DMS153 (cell line): ENCODE measurements at places on chromosomes 13 and 19.

- peak; percentile 6 for DNase-seq
Observed at GRCh38 chr13:48123812-48124211, 28.9 kb upstream of the MED4 start.

DNA sequence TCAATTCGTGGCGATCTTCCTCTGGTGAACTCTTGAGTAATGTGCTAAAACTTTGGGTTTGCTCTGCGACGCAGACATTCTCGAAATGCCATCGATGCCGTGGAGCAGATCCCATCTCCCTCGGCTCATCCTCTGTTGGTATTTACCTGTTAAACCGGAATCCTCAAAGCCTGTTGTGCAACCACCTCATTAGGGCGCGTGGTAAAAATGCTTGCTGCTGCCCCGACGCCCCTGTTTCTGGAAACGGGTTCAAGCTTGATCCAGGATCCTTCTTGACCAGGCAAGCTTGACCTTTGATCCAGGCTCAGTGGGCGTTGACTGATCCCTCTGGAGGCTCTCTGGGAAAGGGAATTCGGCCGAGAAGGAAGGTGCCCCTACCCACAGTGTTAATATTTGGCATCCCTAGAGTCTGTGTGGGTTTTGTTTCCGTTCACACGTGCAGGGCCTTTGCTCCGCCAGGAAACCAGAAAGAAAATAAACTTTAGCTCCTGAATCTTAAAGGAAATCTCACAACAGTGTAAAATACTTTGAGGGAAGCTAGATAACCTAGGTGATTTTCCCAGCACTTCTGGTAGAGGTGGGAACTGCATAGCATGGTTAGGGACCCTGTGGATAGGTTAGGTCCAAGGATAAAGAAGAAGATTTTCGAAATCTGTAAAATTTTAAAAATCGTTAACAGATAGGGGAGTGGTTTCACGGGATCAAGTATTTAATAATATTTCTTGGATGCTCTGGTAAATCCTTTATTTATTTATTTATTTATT lies 1.1 kb downstream of the LSM14A start:
- DNase-seq: no peak

- DNase-seq: no peak
Observed at GRCh38 chr19:43743059-43743458, 11.7 kb downstream of the SMG9 start.

DNA sequence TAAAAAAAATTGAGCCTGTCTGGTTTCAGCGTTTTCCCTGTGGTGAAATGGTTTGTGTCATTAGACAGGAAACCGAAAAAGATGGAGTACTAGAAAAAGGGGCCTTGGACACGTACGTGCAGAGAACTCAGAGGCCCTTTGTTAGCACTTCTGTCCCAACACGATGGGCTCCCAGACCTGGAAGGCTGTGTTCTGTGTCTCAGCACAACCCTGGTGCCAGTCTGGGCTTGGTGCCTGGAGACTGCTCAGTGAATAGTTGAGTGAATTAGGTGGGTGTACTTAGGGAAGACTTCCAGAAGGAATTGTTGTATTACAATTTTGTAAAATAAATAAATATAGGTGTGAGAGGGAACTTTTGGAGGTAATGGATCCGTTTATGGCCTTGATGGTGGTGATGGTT lies 8.7 kb downstream of the ZNF71 start:
- DNase-seq: no peak

DNA sequence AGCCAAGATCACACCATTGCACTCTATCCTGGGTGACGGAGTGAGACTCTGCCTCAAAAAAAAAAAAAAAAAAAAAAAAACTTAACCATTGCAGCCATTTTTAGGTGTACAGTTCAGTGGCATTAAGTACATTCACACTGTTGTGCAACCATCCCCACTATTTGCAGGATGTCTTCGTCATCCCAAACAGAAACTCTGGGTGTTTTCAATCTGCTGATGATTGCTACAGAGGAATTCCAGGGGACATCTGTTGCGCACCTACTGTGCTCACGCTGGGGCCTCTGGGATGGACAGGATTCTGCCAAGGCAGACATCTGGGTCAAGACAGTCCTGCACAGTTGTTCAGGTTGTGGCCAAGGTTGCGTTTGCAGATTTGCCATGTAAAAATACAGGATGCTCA lies 2.4 kb upstream of the APOC4 start:
- DNase-seq: no peak

DNA sequence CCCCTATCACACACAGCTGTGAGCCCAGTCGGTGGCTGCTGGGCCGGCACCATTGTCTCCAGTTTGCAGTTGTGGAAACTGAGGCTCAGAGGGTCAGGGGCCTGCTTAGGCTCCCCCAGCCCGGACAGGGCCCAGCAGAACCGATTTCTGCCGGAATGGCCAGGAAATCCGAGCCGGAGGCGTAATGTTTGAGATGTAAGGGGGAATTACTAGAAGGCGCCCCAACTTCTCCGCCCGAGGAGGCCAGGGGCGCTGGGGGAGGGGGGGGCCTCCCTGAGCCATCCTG lies 962 bp downstream of the KISS1R start:
- no peak for DNase-seq

- peak; percentile 12 for DNase-seq
Observed at GRCh38 chr13:23087880-23088279, 92.9 kb upstream of the SGCG start.

DNA sequence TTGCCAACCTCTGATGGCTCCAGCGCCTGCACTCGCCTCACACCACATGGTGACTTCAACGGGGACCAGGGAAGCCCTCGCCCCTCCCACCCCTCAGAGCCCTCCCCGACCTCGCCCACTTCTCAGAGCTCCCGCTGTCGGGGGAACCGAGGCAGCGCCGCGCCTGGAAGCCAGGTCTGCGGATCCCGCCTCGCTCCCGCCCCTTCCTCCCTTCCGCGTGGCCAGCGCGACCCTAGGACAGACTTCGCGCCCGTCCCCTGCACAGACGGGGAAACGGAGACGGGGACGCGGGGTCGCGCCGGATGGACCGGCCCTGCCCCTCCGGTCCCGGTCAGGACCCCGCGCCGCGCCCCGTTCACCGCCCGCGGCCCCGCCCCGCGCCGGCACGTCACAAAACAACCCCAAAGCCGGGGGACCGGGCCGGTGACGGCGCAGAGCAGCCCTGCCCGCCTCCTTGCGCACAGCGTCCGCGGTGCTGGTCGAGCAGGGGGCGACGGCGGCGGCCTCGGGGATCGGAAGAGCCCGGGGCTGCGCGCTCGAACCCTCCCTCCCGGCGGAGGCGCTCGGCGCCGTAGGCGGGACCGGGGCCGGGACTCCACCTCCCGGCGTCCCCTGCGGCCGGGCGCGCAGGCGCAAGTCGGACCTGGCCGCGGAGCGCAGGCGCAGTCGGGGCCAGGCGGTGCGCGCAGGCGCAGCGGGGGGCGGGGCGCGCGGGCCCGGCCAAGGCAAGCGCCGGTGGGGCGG lies 379 bp upstream of the CDC34 start:
- peak; percentile 30 for DNase-seq

GRCh38 chr13:35866801-35867200 lies 264.4 kb downstream of the DCLK1 start:
- no peak for DNase-seq

GRCh38 chr13:23074075-23074828 lies 106.5 kb upstream of the SGCG start:
- DNase-seq: no peak

- DNase-seq: no peak
Observed at GRCh38 chr13:59250336-59251189, 913.2 kb downstream of the DIAPH3 start.

- DNase-seq: no peak
Observed at GRCh38 chr19:53432088-53432661, 391 bp downstream of the ZNF761 start.

DNA sequence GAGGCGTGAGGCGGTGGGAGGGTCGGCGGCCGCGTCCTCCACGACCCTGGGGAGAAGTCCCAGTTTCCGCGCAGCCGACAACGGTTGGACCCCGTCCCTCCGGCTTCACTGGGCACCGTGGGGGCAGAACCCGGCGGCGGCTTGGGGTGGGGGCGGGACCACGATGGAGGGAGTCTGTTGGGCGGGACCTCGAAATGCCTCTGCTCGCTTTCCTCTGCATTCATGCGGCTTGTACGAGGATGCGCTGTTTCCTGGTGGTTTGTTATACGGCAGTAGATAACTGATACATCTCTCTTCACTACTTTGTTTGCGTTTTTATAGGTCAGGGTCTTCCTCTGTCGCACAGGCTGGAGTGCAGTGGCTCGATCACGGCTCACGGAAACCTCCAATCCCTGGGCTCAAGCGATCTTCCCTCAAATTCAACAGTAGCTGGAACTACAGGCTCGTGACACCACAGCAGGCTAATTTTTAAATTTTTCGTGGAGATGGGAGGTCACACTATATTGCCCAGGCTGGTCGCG lies 24.6 kb upstream of the ZNF846 start:
- DNase-seq: no peak

DNA sequence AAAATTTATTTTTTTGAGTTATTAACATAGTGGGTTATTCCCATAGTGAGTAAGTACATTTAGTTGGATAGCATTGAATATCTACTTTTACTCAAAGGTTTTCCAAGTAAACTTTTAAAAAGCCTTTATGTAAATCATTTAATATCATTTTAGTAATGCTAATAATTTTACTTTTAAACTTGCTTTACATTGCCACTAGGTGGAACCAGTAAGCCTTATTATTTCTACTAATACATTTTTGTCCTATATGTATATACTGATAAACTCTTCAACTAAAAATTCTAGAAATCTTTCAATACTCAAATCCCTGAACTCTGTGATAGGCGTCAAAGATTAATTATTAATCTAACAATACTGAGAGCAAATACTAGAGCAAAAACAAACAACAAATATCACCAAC lies 1709.2 kb upstream of the PCDH20 start:
- no peak for DNase-seq

DNA sequence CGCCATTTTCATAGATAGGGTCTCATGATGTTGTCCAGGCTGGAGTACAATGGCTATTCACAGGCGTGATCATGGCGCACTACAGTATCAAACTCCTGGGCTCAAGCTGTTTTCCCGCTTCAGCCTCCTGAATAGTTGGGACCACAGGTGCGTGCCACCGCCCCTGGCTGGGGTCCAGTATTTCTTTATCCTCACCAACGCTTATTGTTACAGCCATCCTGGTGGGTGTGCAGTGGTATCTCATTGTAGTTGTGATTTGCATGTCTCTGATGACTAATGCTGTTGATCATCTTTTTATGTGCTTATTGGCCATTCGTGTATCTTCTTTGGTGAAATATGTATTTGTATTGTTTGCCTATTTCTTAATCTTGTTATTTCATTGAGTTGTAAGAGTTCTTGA lies 49.0 kb downstream of the SIPA1L3 start:
- peak; percentile 31 for DNase-seq

DNA sequence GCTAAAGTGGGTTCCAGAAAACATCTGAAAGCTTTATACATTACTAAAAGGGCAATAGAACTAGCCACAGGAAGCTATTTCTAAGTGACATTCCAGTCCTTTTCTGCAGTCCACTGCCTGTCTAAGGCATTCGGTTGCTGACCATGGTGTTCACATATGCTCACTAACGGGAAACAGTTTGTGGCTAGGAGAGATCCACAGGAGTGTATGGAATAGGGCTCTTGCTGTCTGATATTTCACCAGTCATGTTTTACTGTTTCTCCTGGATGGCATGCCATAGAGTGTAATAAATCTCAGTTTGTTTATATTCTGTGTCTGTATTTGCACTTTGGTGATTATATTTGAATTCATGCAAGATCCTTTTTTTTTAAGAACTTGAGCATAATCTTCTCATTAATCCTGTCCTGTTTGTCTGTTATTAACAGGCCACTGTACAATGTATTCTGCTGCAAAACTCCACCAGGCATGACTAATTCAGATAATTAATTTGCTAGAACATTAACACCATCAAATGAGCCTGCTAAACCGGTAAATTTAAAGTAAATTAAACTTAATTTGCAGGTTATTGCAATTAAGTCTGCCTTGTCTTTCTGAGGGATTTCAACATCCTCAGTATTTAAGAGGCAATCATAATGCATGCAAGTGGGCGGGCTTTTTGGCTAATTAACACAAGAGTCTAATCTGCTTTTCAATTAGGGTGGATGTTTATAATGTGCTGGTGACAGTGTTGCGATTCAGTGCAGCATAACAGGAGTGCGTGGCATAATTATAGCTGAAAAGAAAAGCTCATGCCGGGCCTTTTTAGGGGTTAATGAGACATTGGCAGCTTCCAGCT lies 201.3 kb downstream of the POU4F1 start:
- DNase-seq: no peak

- no peak for DNase-seq
Observed at GRCh38 chr13:37886879-37887278, 17.3 kb upstream of the TRPC4 start.

DNA sequence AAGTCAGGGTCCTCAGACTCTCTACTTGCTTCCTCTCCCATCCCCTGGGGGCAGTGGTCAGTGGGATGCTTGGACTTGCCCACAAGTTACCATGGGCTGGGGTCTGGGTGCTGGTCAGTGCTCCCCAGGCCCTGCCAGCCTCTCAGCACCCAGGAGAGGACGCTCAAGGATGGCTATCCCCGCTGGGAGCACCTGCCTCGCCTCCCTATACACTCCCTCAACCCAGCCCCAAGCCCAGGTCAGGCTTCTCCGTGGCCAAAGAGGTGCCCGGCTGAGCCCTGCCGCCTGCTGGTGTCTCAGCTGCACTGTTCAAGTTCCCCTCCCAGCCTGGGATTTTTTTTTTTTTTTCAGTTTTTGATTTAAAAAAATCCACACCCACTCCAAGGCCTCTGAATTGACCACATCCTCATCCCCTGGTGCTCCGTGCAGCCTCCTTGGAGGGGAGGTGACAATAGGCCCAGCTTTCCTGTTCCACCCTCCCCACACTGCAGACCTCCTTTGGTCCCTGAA lies 10.8 kb downstream of the F2RL3 start:
- no peak for DNase-seq

GRCh38 chr19:38265213-38265861 lies 964 bp downstream of the SPINT2 start:
- DNase-seq: no peak

GRCh38 chr13:20074966-20075365 lies 85.9 kb downstream of the GJA3 start:
- no peak for DNase-seq

GRCh38 chr13:113059891-113060290 lies 45.7 kb upstream of the F7 start:
- DNase-seq: no peak

DNA sequence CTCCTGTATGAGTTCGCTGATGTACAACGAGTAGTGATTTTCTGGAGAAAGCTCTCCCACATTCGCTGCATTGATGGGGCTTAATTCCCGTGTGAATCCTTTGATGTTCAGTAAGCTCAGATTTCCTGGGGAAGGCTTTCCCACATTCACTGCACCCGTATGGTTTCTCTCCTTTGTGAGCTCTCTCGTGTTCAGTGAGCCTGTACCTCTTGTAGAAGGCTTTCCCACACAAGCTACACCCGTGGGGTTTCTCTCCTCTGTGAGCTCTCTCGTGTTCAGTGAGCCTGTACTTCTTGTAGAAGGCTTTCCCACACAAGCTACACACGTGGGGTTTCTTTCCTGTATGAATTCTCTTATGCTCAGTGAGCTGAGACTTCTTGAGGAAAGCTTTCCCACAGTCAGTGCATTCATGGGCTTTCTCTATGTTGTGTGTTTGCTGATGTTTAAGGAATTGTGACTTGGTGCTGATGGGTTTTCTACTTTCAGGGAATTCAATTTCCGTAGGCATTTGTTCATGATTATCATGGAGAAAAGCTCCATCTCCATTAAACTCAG lies 3.5 kb upstream of the ZNF577 start:
- no peak for DNase-seq

- no peak for DNase-seq
Observed at GRCh38 chr13:29980339-29980738, 129.9 kb upstream of the UBL3 start.

- DNase-seq: no peak
Observed at GRCh38 chr13:71312923-71313322, 554.1 kb downstream of the DACH1 start.
